ENCODE measurements at places on chromosomes 16 and 17.
A peak's percentile ranks its signal among the peaks of the same experiment; 100 is the strongest.

DNA sequence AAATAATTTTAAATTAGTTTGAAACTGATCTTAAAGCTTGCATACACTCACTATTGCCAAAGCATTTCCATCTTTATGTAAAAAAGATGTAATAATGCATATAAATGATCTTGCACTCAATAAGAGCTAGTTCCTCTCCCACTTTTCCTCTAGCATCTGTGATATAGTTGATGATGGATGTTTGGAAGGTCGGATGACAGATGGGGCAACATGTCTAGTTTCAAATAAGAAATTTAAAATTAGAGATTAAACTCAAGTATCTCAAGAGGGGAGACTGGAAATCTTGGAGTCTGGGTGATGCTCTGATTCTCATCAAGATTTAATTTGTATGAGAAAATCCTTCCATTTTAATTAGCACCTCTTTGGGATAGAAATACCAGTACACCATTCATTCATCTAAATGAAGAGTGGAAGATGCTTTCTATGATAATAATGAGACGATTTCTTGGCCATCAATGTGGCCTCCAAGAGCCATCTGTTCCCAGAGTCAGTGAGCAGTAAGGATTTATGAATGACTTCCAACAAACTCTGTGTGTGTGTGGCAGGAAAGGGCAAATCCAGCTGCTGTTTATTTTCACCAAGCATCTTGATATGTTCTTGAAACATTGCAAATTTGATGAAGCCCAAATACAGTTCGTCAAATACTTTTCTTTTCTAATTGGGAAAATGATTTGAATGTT is 616.3 kb upstream of the CDH8 start:
- no peak for DNase-seq

GRCh38 chr17:49549691-49550678 is 25.7 kb upstream of the NXPH3 start:
- no peak for DNase-seq

DNA sequence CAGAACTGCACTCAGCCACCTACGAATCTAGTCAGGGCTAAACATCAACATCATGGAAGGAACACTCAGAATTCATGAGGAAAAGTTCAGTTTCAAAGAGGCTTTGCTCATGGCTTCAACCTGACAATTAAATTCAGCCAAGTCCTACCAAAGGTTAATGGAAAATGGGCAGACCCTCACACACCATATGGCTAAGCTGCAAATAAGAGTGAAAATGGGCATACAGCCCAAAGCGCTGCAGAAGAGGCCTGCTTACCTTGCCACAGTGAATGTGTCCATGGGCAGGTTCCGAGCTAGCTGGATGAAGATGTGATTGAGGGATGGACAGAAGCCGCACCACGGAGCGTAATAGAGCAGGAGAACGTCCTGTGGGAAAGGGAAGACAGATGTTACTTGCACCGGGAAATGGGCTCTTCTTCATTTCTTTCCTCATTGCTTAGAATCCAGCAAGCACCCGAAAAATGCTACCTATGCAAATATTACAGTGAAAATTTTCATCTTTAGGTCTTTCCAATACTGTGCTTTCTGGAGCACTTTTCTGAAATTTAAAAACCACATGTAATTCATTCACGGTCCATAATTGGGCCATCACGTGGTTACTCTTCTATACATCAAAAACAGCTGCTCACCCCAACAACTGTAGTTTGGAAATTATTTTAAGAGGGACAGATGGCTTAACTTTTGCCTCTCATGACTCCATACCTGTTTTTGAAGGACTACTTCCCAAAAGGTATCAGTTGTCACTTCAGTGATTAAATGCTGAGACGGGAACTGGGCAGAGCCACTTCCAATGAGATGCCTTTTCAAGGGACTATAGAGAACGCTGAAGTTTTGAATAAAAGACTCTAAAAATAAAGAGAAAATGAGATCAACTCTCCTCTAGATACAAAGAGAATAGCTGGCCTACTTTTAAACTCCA is 19.6 kb downstream of the SNN start:
- DNase-seq: no peak

GRCh38 chr16:85420501-85421337 is 192.4 kb upstream of the GSE1 start:
- peak; percentile 69 for DNase-seq

- DNase-seq: peak; percentile 68
These were observed 34.7 kb downstream of the SBK1 start for GRCh38 chr16:28326881-28327610.

- DNase-seq: no peak
These were observed 16.1 kb downstream of the GDE1 start for GRCh38 chr16:19505600-19506303.

DNA sequence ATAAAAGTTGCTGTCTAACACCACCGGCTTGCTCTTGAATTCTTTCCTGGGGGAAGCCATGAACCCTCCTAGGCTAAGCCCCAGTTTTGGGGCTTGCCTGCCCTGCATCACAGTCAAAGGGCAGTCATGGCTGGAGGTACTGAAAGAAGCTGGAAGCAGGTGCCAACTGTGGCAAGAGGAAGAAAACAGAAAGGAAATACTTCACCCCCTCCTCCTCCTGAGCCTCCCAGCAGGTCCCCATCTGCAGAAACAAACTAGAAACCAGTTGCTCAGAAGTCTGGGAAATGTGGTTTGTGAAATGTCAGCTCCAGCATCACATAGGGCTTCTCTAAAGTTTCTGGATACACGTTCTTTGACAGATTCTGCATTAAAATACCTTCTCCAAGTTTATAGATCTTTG is 150.0 kb upstream of the PSMD7 start:
- DNase-seq: no peak

- DNase-seq: no peak
These were observed 2.9 kb upstream of the RNF213 start for GRCh38 chr17:80257716-80258213.

GRCh38 chr17:66834426-66834918 is 445 bp upstream of the CACNG5 start:
- no peak for DNase-seq

- DNase-seq: peak; percentile 76
These were observed 18.8 kb upstream of the ASGR2 start for GRCh38 chr17:7133424-7133823.

DNA sequence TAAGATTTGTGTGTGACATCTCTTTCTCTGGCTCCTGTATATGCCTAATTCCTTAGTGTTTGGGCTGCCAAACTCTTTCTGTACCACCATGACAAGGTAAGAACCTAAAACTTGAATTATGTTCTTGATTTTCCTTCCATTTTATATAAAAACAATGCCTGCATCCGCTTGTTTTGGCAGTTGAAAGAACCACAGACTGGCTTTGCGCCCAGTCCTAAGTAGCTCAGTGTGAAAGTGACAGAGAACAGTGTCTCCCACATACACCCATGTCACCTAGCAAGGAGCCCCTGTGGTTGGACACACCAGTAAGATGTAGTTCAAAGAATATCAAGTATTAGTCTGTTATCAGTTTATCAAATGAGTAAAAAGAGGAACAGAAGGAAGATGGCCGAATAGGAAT is 40.7 kb upstream of the SLC6A2 start:
- DNase-seq: no peak

DNA sequence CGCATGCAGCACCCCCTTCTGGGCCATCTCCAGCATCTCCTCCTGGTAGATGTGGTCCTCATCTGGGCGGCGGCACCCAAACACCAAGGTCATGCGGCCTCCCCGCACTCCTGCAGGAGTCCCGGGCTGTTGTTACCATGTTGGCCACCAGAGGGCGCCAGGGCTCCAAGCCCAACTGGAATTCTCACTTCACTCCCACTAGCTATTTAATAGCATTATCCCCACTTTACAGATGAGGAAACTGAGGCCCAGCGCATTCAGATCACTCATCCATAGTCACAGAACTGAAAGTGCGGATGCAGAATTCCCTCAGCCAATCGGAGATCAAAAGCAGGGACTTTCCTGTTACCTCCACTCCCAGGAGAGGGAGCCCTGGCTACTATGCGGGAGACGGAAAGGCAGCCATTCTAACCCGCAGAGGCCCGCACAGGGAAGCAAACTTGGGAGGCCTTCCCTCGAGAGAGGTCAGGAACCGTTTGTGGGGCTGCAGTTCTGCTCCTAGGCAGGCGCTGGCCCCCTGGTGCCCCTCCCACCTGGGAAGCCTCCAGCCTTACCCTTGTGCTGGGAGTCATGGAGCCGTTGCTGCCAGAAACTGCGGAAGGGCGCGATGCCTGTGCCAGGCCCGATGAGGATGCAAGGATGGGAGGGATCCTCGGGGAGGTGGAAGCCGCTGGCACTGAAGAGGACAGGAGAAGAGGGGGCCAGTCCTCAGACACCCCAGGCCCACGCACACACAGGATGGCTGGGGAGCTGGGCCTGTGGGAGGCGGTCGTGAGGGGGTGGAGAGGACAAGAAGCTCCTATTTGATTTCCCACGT is 40.1 kb downstream of the NOS2 start:
- DNase-seq: peak; percentile 45

- no peak for DNase-seq
These were observed 321.1 kb downstream of the HS3ST3B1 start for GRCh38 chr17:14621826-14622614.

GRCh38 chr16:68328151-68328859 is 17.5 kb downstream of the PRMT7 start:
- peak; percentile 70 for DNase-seq

GRCh38 chr16:19114359-19115147 is 789 bp downstream of the ITPRIPL2 start:
- DNase-seq: no peak

DNA sequence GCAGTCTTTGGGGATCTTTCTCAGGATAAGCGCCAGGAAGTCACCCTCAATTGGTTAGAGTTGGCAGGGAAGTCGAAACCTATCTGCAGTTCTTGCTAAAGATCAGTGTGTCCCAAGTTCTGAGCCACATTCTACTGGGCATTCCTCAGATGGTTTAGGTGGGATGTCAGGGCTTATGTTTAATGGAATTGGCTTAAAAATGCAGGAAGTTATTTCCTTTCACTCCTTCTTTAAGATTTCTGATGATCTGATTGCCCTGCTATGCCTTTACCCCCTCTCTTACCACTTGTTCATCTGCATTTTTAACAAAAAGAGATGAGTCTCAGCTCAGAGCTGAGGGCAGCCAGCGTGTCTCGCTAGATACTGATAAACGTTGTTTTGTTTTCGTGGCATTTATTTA is 30.8 kb downstream of the FOXL1 start:
- DNase-seq: no peak

DNA sequence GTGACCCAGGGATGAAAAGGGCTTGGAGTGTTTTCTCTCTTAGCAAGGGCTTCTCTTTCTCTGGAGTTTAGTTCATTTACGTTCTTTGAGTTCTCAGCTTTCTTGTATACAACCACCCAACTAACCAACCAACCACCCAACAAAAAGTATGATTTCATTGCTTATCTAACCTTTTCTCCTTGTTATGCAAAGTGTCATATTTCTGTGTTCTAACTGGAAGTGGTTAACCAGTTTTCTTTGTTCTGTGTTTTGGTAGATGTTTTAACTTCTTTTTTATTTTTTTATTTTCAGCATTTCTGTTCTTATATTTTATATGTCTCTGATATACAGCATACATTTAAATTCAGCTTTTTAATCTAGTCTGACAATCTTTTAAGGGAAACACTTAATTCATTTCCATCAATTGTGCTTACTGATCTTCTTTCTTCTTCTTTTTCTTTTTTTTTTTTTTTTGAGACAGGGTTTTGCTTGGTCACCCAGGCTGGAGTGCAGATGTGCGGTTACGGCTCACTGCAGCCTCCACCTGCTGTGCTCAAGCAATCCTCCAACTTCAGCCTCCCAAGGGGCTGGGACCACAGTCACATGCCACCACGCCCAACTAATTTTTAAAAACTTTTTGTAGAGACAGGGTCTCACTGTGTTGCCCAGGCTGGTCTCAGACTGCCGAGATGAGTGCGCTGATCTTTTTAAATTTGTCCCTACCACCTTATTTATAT is 29.6 kb downstream of the NLK start:
- DNase-seq: no peak

DNA sequence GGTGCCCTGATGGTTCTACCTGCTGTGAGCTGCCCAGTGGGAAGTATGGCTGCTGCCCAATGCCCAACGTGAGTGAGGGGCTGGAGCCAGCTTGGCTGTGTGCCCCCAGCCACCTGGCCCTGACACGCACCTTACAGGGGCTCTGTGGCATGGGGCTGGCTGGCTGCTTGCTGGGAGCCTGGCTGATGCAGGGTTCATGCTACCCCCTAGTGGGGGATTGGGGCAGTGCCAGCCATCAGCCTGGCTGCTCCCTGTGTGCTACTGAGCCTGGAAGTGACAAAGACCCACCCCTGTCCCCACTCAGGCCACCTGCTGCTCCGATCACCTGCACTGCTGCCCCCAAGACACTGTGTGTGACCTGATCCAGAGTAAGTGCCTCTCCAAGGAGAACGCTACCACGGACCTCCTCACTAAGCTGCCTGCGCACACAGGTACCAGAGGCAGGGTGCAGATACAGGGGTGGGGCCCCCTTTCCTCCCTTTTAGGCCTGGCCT is 5.7 kb downstream of the GRN start:
- DNase-seq: peak; percentile 71

DNA sequence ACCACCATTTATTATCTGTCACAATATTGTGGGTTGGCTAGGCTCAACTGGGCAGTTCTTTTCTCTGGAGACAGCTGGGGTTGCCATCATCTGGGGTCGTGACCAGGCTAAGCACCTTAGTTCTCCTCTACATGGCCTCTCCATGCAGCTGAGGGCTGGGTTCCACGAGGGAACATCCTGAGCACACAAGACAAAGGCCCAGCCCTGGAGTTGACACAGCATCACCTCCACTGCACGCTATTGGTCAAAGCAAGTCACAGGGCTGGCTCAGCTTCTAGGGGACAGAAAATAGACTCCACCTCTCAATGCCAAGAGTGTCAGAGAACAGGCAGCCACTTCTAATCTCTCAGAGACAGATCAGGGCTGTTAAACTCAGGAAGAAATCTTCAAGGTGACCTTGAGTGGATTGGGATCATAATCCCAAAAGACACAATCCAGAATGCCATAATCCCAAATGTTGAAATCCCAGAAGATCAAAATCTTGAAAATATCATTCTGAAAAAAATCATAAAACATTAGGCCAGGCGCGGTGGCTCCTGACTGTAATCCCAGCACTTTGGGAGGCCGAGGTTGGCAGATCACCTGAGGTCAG is 13.0 kb upstream of the USP10 start:
- DNase-seq: no peak

- no peak for DNase-seq
These were observed 60.9 kb upstream of the ZNF750 start for GRCh38 chr17:82900741-82901140.

Data from naive B cell (primary cell).